ENCODE measurements at places on chromosomes 2 and 18.

GRCh38 chr2:157760949-157761348, 115.2 kb downstream of the ACVR1 start:
- DNase-seq = no peak

DNA sequence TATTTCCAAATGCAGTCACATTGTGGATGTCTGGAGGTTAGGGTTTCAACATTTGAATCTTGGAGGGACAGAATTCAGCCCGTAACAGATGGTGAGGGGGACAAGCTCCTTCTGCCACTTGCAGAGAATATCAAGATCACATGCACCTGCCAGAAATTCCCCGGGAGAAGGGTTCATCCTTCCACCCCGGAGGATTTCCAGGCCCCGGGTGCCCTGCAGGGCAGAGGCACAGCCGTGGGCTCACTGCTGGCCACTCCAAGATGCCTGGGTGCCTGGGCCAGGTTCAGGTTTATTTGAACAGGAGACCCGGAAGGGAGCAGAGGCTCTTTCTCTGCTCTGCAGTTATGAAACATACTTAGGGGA, 38.2 kb upstream of the MGAT4A start:
- no peak for DNase-seq

DNA sequence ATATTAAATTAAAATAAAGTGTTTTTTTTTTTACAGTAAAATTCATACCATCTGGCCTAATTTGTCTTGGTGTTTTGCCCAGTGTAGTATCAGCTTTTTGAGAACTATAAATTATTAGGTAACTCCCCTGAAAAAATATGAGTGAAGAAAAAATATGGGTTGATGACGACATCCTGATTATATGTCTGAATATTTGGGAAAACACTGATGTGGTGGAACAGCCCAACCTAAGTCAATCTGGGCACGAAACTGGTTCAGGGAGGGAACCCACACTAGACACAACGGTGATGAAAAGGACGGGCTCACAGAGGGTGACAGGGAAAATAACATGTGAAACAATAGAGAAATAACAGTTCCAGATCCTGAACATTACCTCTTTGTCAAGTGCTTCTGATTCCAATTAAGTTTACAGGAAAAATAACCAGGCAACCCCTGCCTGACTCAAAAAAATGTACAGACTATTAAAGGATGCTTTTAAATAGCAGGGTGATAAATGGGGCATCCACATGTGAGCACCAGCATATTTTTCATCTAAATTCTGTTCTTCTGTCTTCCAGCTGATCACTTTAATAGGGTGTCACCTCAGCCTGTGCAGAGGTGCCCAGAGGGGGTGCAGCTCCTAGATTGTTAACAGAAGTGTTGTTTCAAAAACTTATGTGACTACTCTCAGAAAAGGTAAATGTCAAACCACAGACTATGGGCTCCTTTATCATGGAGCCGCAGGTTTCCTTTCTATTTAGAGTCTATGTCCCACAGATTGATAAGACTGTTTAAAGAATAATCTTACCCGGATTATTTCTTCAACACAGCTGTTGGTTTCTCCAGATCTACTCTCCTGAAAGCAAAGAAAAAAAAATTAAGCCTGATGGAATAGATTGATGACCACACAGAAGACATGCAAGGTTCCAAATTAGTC, 305.4 kb downstream of the AFF3 start:
- no peak for DNase-seq

DNA sequence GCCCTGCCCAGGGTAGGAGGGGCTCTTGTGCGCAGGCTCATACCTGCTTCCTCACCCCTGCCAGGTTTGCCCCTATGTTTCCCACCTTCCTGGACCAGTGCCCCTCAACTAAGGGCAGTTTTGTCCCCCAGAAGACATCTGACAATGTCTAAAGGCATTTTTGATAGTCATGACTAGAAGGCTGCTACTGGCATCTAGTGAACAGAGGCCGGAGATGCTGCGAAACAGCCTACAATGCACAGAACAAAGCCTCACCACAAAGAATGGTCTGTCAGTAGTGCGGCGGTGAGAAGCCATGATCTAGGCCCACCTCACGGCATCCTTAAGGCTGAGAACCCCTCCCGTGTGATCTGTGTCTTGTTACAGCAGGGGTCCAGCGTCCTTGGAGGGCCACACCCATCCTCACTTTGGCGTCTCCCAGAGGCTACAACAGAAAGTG, 96.0 kb downstream of the TMEM17 start:
- DNase-seq = no peak

DNA sequence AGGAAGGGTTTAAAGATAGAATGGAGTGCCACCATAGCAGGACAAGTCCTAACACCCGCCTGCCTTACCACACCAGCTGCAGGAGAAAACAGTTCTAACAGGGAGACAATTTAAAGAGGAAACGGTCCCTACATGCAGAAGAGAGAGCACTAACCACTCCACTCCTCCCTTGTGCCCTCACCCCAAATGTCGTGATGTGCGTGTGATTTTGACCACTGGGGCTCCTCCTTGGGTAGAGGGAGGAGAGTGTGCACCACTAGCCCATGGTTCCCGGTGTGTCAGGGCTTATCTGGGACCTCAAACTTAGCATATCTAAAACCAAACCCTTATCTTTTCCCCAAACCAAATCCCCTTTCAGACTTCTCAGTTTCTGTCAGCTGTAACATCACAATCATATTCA, 105.5 kb upstream of the CCDC68 start:
- DNase-seq = no peak

DNA sequence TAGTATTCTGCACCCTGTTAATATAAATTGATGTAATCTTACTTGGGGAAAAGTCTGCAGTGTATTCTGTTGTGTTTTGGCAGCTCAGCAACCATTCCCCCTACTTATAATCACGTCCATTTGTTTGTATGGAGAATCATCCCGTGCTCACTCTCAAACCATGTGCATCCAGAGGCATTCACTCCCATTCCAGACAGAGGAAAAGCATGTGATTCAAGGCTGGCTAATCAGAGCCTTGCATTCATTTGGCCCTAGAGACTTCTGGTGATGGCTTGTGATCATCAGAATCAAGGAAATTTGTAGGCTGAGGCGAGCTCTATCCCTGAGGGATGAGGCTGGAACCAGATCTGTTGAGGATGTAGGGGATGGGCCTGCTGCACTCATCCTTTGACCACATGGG, 5.1 kb upstream of the WIPF1 start:
- DNase-seq = no peak
